ENCODE measurements at places on chromosomes 3 and 15.

GRCh38 chr3:180563406-180563805, 38.6 kb upstream of the TTC14 start:
- DNase-seq = no peak

DNA sequence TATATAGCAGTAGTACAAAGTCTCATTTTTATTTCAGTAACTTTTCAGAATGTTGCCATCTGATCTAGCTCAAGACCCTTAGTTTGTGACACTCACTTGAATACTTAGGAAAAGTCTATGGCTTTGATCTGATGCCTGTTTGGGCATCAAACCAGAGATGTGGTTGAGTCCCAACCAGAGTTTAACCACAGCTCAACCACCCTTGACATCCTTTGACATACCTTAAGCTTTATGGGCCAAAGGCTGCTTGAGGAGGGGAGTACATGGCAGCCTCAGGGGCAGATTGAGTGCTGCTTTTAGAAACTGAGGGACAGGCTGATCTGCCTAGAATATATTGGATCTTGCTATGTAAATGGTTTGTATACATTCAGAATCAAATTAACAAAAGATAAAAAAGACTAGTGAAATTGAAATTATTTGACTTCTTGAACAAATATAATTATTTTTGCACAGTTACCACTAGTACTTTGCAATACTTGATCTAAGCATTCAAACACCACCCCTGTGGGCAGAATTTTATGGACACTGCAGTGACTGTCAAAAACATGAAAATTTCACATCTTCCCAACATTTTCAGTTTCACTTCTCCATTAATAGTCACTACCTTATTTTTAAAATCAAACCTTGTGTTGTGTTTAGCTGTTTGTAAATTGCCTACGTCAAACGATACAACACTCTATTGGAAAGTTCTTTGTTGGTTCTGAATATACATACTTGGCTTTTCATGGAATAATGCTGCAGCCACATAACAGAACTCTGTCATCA, 199.8 kb downstream of the UBE2E2 start:
- DNase-seq = peak; percentile 66

DNA sequence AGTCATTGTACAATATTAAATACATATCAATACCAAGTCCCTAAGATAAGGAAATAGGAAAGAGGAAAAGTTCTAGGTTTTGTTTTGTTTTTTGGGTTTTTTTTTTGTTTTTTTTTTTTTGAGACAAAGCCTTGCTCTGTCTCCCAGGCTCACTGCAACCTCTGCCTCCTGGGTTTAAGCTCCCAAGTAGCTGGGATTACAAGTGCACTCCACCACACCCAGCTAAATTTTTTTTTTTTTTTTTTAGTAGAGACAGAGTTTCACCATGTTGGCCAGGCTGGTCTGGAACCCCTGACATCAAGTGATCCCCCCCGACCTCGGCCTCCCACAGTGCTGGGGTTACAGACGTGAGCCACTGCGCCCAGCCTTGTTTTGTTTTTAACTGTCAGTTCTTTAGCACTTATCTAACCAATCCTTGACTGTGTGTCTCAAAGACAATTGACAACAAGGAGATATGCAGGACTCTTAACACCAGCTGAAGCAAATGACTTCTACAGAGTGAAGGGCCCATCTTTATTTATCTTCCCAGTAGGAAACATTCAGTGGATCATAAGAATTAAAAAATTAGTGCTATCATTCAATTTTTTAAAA, 100.0 kb upstream of the RAP2B start:
- DNase-seq = no peak

GRCh38 chr3:119664370-119664769, 4.0 kb upstream of the POPDC2 start:
- peak; percentile 32 for DNase-seq

GRCh38 chr15:86663304-86663703, 583.6 kb downstream of the AGBL1 start:
- no peak for DNase-seq

Measured in myocyte (in vitro differentiated cells).